ENCODE measurements at places on chromosomes 2 and 18.

DNA sequence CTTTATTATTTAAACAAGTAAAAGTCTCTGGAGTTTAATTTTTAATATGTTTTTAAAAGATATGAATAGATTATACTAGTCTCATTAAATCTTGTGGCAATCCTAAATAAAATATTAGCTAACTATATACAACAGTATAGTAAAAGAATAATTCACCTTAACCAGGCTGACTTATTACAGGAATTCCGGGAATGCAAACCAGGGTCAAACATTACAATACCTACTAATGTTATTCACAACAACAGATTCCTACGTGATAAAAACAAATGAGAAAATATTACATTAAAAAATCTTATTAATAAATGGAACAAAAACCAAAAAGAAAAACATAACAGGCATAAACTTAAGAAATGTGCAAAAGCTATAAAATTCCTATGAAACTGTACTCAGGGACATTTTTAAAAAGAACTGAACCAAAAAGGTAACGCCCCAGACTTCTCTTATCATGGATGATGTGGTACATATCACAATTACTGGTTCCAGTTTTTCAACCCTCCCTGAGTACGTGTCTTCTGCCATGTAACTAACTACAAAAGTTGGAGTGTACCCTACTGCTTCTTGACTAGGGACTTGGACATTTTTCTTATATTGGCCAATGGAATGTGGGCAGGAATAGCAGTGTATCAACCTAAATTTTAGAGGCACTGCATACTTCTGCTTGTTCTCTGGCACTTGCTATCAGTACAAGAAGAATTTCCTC is 20.2 kb downstream of the TTC21B start:
- no peak for DNase-seq

GRCh38 chr2:195395362-195395761 is 261.7 kb upstream of the SLC39A10 start:
- no peak for DNase-seq

- no peak for DNase-seq
Observed at GRCh38 chr18:41266616-41267015, 688.4 kb upstream of the PIK3C3 start.

GRCh38 chr2:213227458-213227857 is 56.8 kb upstream of the SPAG16 start:
- no peak for DNase-seq

GRCh38 chr2:153940511-153940910 is 68.8 kb downstream of the GALNT13 start:
- no peak for DNase-seq

GRCh38 chr2:144836635-144837350 is 316.9 kb upstream of the ZEB2 start:
- no peak for DNase-seq

GRCh38 chr2:44722026-44722625 is 219.4 kb upstream of the SIX3 start:
- DNase-seq, result no peak

DNA sequence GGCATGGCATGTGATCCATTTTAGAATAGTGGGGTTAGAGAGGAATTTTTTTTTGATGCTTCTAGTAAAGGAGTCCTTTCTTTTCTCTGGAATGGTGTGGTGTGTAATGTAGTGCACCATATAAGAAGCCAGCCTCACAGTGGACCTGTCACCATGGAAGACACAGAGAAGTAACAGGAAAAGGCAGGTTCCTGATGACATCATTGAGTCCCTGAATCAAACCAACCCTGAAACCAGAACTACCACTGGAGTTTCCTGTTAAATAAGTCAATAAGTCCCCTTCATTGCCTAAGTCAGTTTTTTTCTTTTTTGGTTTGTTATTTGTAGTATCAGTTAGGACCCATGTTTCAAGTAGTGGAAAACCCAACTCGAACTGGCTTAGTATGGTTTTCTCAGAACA is 11.9 kb downstream of the ADCYAP1 start:
- DNase-seq, result no peak

DNA sequence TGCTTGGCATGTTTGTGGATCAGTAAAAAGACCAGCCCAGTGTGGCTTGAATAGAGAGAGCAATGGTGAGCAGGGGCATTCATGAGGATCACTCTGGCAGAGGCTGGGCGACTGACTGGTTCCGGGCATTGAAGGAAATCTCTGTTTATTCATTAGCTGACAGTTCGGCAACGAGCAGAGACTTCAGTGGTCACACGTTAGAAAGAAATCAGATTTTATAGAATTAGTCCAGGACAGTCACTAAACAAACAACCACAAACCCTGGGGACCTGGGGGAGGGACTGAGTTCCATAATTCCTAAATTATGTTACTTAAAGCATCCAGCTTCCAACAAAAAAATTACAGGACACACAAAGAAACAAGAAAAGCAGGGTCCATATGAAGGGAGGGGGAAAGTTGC is 72.5 kb downstream of the NOL10 start:
- no peak for DNase-seq

- no peak for DNase-seq
Observed at GRCh38 chr2:103464831-103465230, 703.0 kb downstream of the TMEM182 start.

DNA sequence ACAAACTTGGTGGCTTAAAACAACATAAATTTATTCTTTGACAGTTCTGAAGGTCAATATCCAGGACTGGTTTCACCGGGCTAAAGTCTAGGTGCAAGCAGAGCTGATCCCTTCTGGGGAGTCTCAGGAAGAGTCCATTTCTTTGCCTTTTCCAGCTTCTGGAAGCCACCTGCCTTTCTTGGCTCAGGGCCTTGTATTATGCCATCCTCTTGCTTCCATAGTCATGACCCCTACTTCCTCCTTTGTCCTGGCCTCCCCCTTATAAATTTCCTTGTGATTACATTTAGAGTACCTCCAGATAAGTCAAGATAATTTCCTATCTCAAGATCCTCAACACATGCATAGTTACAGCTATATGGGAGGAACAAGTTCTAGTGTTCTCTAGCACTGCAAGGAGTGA is 1089.5 kb downstream of the LRP1B start:
- DNase-seq, result no peak

- no peak for DNase-seq
Observed at GRCh38 chr18:35646449-35646848, 64.9 kb downstream of the GALNT1 start.

- no peak for DNase-seq
Observed at GRCh38 chr2:2763351-2764000, 432.4 kb upstream of the MYT1L start.

DNA sequence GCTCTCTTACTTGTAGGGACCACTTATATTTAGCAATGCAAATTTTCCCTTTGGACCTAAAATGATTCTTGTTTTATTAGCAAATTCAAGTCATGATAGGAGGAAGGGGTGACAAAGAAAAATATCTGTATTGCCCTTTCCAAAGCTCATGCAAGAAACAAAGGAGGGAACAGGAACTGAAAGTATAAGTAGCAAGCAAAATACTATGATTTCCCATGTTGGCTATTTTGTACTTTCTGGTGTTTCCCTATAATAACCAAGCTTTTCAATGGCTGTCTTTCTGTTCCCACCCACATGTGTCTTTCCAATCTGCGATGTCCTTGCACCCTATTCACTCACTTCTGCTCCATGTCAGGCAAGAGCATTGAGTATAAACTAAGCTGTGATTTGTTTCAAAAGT is 279.7 kb downstream of the RNF144A start:
- no peak for DNase-seq

GRCh38 chr2:17148407-17149145 is 369.7 kb downstream of the RAD51AP2 start:
- no peak for DNase-seq

DNA sequence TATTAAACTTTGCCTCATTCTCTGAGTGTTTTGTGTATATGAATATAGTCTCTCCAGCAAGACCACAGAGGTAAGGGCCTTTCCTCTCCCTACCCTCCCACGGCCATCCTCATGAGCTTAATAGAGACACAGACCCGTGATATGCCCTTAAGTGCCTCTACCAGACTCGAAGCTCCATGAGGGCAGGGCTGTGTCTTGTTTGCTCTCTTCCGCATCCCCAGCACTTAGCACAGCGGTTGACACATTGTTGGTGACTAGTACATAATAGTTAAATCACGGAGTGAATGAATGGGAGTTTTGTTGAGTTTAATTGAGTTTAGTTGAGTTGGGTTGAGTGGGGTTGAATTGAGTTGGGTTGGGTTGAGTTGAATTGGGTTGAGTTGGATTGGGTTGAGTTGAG is 122.3 kb downstream of the ZFP36L2 start:
- DNase-seq, result no peak

- no peak for DNase-seq
Observed at GRCh38 chr2:237490009-237490711, 3.1 kb downstream of the MLPH start.

- DNase-seq, result no peak
Observed at GRCh38 chr18:22456547-22456946, 38.8 kb upstream of the CTAGE1 start.

DNA sequence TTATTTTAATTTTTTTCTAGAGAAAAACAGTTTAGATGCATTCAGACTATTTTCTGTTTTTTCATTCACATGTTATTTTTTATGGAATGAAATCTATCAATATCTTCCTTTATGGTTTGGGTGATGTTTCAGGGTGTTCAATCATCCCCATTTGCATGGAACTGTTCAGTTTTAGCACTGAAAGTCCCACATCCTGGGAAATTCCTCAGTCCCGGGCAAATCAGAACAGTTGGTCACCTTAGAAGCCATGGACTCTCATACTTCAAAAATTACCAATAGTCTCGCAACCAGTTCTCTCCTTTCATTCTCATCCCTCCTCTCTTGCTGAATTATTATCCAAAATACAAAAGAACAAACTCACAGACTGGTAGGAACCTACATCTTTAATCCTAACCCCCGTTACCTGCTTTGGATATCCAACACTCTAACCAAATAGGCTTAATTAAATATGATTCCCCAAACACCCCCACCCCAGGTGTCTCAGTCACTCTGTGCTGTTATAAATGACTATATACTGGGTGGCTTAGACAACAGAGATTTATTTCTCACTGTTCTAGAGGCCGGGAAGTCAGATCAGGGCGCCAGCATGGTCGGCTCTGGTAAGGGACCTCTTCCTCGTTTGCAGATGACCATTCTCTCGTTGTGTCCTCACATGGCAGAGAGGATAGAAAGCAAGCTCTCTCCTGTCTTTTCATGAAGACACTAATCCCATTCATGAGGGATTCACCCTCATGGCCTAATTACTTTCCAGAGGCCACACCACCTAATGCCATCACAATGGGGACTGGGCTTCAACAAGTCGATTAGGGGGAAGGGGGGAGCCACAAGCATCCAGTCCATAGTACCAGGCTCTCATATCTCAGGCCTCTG is 57.7 kb upstream of the SLC1A4 start:
- DNase-seq, result no peak
